ENCODE measurements at places on chromosomes 2 and 18.

DNA sequence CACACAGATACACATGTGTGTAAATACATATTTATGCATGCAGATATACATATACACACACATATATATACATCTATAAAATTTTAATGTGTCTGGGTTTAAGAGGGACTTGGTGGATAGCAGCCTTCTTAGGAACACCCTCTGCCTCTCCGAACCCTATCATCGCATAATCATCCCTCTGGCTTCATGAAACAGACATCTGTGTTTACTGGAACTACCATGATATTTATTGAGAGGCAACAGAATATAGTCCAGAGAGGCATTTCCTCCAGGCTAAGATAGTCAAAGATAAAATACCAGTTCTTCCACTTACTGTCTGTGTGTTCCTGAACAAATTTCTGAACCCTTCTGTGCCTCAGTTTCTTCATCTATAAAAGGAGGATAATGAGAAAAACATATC is 239.0 kb upstream of the FANCL start:
- DNase-seq = no peak

GRCh38 chr2:32289165-32289999 is 11.7 kb downstream of the YIPF4 start:
- DNase-seq = no peak

DNA sequence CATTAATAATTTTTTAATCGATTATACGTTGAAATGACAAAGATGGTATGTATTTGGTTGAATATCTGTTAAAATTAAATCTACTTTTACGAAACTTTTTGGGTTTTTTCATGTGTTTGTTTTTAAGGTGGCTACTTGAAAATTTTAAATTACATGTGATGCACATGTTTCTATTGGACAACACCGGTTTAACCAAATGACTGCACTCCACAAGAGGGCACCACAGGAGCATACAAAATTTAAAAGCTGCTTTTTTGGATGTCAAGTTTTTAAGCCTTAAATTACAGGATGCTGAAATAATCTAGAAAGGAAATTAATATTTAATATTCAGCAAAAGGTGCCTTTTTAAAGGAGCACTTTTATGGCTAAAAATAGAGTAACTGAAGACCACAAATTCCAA is 98.7 kb downstream of the ACVR1 start:
- DNase-seq = no peak

GRCh38 chr2:85017411-85018048 is 46.6 kb downstream of the KCMF1 start:
- DNase-seq = no peak

GRCh38 chr2:112622528-112622849 is 23.2 kb upstream of the SLC20A1 start:
- no peak for DNase-seq

DNA sequence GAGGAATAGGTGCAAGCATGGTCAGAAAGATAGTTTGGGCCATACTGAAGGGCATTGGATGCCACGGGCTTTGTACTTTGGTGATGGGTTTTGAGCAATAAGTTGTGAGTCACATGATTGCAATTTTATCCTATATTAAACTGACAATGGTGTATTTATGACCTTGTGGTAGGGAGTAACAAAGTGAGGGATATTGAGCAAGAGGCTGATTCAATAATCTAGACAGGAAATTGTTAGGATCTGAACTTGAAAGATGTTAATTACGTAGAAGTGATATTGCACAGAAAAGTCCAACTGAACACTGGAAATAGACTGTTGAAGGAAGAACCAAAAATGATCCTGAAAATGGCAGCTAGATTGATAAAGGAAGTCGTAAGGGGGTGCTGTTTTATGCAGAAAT is 46.6 kb upstream of the TCF4 start:
- DNase-seq = no peak

- DNase-seq = no peak
These were observed 747.9 kb downstream of the SOCS6 start for GRCh38 chr18:71036783-71037182.

DNA sequence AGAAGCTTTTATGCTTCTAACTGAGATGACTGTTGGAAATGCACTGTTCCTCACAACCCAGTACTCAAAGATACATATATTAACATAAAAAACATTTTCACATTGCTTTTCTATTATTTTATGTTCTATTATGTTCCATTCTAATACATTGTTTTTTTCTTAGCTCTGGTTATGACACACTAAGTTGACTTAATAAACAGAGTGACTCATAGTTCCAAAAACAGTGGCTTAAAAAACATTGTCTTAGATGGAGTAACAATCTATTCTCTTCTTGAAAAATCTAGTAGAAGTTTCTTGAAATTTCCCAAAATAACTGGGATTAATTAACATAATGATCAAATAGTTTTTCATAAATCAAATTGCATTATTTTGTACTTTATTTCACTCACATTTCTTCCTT is 328.2 kb upstream of the LRATD1 start:
- DNase-seq = no peak

DNA sequence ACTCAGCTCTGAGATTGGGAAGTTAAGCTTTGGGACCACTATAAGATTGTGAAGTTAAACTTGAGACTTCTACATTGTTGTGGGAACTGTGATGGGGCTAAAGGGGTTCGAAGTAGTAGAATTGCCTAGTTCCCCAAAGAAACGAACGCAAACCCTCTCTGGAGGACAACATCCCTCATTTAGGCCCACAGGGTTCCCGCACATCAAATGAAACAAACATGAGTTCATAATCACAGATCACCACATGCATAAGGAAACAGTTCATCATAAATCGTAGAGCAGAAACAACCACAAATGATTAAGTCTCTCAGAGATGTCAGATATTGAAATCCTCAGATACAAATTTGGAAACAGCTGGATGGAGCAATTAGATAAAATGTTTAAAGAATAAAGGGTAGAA is 55.9 kb upstream of the HPCAL1 start:
- DNase-seq = peak; percentile 4

DNA sequence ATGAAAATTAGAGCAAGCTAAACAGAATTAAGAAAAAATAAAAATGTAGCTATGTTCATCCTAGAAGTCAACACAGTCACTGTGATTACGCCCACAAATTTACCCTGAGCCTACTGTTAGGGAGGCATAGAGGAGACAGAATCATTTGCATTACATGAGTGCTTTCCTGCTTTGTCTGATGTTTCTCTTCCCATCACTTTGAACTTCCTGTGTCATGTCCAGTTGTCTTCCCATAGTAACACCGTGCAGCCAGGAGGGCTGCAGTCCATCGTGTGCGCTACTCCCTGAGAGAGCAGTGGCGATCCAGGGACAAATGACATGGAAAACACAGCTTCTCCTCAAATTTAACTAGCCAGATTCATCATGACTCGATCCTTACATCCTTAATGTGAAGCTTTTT is 149.8 kb upstream of the DAPL1 start:
- DNase-seq = no peak

DNA sequence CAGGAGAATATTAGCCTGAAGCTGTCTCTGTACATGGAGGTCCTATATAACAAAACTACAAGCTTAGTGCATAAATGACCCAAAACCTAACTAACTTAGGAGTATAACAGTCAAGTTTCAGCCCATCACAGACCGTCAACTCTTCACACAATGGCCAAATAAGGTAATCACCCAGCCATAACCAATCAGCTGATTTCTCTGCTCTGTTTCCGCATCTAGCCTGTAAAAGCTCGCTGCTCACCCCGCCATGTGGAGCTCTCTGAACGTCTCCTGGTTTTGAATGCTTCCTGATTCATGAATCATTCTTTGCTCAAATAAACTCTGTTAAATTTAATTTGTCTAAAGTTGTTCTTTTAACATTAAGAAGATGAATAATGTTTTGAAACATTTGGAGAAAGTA is 593.6 kb downstream of the TMX3 start:
- DNase-seq = no peak

GRCh38 chr2:187982668-187983067 is 309.0 kb upstream of the GULP1 start:
- no peak for DNase-seq

DNA sequence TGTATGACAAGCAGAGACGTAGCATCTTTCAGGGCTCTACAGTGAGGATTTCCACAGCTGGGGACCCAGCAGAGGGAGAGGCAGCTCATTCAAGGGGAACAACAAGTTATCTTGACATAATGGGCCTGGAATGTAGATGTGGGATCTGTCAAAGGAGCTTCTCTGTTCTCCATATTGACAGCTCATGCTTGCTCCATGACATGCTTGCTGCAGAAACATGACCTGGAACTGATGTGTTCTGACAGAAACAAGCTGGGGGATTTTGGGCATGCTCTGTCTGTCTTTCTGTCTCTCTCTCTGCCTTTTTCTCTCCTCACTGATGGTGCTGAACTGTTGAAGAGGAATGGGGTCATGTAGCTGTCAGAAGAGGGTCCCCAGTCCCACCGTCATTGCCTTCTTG is 79.6 kb downstream of the MMADHC start:
- peak; percentile 38 for DNase-seq

- no peak for DNase-seq
These were observed 102.1 kb downstream of the CRACDL start for GRCh38 chr2:98833917-98834263.

GRCh38 chr2:226838722-226839121 is 2.9 kb downstream of the RHBDD1 start:
- no peak for DNase-seq

- DNase-seq = peak; percentile 72
These were observed 624 bp downstream of the METTL8 start for GRCh38 chr2:171432969-171433762.

Measured in islet precursor cell (in vitro differentiated cells).